Activated naive CD8-positive, alpha-beta T cell treated with anti-CD3 and anti-CD28 coated beads, Interleukin-2, amount 10 ng/mL, durations not matched to agents 7 days and 5 days (primary cell): ENCODE measurements at places on chromosomes 13 and 19.
A peak's percentile ranks its signal among the peaks of the same experiment; 100 is the strongest.

- no peak for DNase-seq
These were observed 200.9 kb upstream of the TMTC4 start for GRCh38 chr13:100875392-100876043.

DNA sequence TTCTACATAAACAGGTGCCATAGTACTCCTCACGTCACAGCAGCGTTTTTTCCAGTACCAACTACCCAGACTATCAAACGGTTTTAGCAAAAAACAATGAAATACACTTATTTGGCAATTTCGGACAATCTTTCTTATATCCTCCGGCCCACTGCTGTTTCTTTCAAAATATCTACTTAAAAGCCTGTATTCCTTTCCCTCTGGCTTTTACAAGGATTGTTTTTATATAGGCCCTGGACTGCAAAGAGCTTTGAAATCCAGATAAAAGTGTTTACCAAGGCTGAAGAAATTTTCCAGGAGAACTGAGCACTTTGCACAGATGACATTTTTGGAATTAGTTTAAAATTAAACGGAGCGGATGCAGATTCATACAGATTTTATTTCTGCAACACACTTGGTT lies 255.9 kb upstream of the STARD13 start:
- no peak for DNase-seq

- DNase-seq, result no peak
These were observed 299.8 kb downstream of the KLF5 start for GRCh38 chr13:73358606-73359095.

GRCh38 chr19:3034656-3035541 lies 5.8 kb upstream of the TLE2 start:
- DNase-seq, result peak; percentile 64

GRCh38 chr19:19224852-19225494 lies 13.2 kb downstream of the NCAN start:
- peak; percentile 85 for DNase-seq

GRCh38 chr19:46601318-46602224 lies at the start of gene CALM3:
CALM3 (plus strand) TSS chr19:46601330; CDS start chr19:46601435, 105 bp downstream.
- DNase-seq, result no peak

DNA sequence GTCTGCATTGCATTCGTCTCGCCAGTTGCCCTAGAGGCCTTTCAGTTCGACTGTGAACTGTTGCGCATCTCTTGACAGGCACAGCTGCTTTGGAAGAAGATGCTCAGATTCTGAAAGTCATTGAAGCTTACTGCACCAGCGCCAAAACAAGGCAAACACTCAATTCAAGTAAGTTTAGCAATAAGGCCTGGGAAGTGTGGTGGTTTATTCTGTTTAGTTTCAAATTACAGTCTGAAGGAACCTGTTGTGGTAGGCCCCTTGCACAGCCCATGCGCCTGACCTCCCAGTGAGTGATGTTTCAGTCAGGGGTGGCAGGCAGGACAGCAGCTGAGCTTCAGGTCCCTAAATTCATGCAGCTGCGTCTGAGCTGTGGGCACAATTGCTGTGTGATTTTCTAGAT lies 32.2 kb upstream of the TEX29 start:
- DNase-seq, result no peak

DNA sequence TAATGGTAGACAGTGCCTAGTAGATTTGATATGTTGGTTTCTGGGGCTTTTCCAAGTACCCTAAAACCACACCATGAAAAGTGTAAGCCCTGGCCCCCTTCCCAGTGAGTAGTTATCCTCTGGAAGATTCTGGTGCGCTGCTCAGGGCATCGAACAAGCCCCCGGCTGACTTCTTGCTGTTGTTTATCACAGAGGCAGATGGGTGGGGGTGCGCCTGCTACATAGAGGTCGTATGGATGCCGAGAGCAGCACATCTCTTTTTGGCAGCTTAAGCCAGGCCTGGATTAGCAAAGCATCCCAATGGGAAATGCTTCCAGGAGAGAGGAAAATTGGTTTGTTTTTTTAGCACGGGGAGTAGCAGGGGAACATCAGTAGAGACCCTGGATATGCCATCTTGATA lies 26.3 kb upstream of the SPATA13 start:
- no peak for DNase-seq

DNA sequence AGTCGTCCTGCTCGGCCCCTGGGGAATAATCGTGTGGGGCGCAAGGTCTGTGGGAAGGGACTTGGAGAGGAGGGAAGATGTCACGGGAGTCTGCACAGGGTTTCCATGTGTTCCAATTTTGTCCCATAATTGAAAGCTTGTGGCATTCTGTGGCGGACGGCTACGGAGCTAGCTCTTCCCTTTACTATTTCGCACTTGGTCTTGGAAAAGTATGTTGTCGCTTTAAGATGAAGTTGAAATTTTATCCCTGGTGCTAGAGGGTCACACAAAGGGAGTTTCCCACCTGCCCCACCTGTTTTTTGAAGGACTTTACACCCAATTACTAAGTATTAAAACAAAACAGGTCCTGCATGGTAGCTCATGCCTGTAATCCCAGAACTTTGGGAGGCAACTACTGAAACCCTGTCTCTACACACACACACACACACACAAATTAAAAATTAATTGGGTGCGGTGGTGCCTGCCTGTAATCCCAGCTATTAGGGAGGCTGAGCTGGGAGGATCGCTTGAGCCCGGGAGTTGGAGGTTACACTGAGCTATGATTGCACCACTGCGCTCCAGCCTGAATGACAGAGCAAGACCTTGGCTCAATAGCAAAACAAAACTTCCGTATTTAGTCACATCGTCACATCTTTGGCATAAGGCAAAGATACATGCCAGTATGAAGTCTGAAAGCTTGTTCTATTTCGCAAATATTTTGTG lies 967 bp upstream of the TPT1 start:
- no peak for DNase-seq
